Thoracic aorta (tissue), 2 donors: ENCODE measurements at places on chromosomes 11 and 22. TPM values are rescaled to one million over a fixed set of nuclear protein-coding genes. Genes with fewer than 3 reads are reported as not detected.
A peak's percentile ranks its signal among the peaks of the same experiment; 100 is the strongest.

Gene MUC5AC
- not detected for total RNA-seq

Gene PACSIN3
- total RNA-seq = 30.3 TPM

Gene CPT1B
- total RNA-seq = 14.6 TPM

Gene USP28
- 16.7 TPM for total RNA-seq

Gene PRG3
- not detected for total RNA-seq

Gene ELMOD1
- total RNA-seq = not detected

Gene MAP6
- 16.4 TPM for total RNA-seq

- H3K4me3 ChIP-seq = no peak overlapping the region
- H3K36me3 ChIP-seq = no peaks in the 10 kb centered on the region
- no peaks in the 10 kb centered on the region for H3K27me3 ChIP-seq
- peaks cover 91% of the 10 kb centered on the region for H3K4me1 ChIP-seq
- no peak for DNase-seq
Observed at GRCh38 chr11:7582338-7582985, 68.7 kb downstream of the PPFIBP2 start.

- peaks cover 4% of the 10 kb centered on the region for H3K4me1 ChIP-seq
- H3K27ac ChIP-seq = no peak overlapping the region
- H3K27me3 ChIP-seq = no peaks in the 10 kb centered on the region
- no peak for DNase-seq
- no peak overlapping the region for H3K4me3 ChIP-seq
Observed at GRCh38 chr22:25566898-25567235, 2.4 kb downstream of the GRK3 start.

DNA sequence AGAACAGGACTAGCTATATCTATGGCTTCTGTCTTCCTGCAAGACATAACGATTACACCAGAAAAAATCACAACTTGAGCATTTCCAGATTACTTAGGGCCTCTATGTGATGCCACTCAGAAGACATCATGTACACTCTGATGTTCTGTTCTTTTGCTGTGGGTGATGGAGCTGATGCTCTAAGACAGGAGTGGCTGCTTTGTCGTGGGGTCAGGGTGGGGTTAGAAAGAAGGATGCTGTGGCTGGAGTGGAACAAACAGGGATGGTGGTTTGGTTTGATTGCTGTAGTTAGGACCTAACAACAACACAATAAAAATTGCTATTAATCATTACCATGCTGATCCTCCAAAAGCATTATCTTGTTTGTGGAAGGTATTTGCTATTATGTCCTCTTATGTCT lies 120.3 kb upstream of the ARHGAP20 start:
- H3K4me3 ChIP-seq = no peak overlapping the region
- no peak overlapping the region for H3K27ac ChIP-seq
- no peak for DNase-seq
- H3K27me3 ChIP-seq = no peaks in the 10 kb centered on the region
- no peaks in the 10 kb centered on the region for H3K36me3 ChIP-seq

DNA sequence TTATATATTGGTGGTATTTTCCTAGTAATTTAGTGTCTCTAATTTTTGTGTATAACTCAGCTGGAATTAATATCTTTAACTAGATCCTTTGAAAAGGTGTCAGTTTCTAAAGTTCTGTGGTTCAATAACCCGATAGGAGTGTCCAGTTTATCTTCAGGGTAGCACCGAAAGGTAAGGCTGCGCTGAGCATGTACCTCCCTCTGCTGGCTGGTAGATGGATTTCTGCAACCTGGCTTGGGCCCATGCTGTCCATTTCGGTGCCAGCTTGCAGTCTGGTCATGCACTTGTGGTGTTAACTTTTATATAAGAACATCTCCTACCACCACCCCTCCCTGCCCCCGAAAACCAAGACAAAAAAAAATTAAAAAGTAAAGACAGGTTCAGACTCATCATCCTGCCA lies 24.7 kb downstream of the EXT2 start:
- H3K4me1 ChIP-seq = peaks cover 28% of the 10 kb centered on the region
- H3K27me3 ChIP-seq = no peaks in the 10 kb centered on the region
- no peak overlapping the region for H3K27ac ChIP-seq
- peaks cover 8% of the 10 kb centered on the region for H3K36me3 ChIP-seq
- H3K4me3 ChIP-seq = no peak overlapping the region

GRCh38 chr11:16001899-16002426 lies 354.4 kb downstream of the SOX6 start:
- H3K4me3 ChIP-seq = no peak overlapping the region
- no peaks in the 10 kb centered on the region for H3K27me3 ChIP-seq
- H3K27ac ChIP-seq = no peak overlapping the region
- DNase-seq = no peak
- H3K4me1 ChIP-seq = no peaks in the 10 kb centered on the region
- no peaks in the 10 kb centered on the region for H3K36me3 ChIP-seq

GRCh38 chr22:24407278-24407665 lies 20.1 kb upstream of the ADORA2A start:
- peaks cover 18% of the 10 kb centered on the region for H3K4me1 ChIP-seq
- H3K27me3 ChIP-seq = no peaks in the 10 kb centered on the region
- DNase-seq = no peak
- H3K27ac ChIP-seq = no peak overlapping the region

DNA sequence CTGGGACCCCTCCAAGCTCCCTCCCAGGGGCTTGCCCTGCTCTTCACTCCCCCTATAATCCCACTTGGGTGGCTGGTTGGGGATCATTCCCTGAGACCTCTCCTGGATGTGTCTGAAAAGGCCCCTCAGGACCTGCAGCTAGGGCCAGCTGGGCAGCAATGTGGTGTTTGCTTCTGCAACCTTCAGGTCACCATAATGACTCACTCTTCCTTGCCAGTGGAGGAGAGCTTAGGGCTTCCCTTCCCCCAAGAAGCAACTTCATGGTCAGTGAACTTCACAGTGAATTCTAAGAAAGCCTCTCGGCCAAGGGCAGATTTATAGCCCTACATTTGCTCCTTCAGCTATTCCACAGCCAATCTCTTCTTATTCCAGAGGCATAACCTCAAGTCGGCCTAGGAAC lies 45.1 kb upstream of the TSPAN18 start:
- no peaks in the 10 kb centered on the region for H3K27me3 ChIP-seq
- no peak overlapping the region for H3K4me3 ChIP-seq
- no peak for DNase-seq
- no peak overlapping the region for H3K27ac ChIP-seq
- no peaks in the 10 kb centered on the region for H3K36me3 ChIP-seq
- no peaks in the 10 kb centered on the region for H3K4me1 ChIP-seq

GRCh38 chr22:49961601-49962011 lies 1.0 kb downstream of the PIM3 start:
- H3K36me3 ChIP-seq = peaks cover 21% of the 10 kb centered on the region
- H3K4me1 ChIP-seq = peaks cover 22% of the 10 kb centered on the region
- DNase-seq = no peak
- H3K4me3 ChIP-seq = peak overlapping the region; percentile 93
- peak overlapping the region; percentile 93 for H3K27ac ChIP-seq
- H3K27me3 ChIP-seq = no peaks in the 10 kb centered on the region

- peaks cover 24% of the 10 kb centered on the region for H3K4me1 ChIP-seq
- no peaks in the 10 kb centered on the region for H3K36me3 ChIP-seq
- no peak for DNase-seq
- H3K4me3 ChIP-seq = peak within 1 kb of the TSS; percentile 86
- H3K27me3 ChIP-seq = no peaks in the 10 kb centered on the region
Observed at GRCh38 chr11:44726283-44727113, at the start of gene TSPAN18. TSPAN18 (plus strand) TSS chr11:44726962; CDS start chr11:44906417, 179,455 bp downstream.

- no peaks in the 10 kb centered on the region for H3K4me1 ChIP-seq
- no peak overlapping the region for H3K4me3 ChIP-seq
- no peak for DNase-seq
- H3K36me3 ChIP-seq = no peaks in the 10 kb centered on the region
Observed at GRCh38 chr22:47162865-47163264, 400.4 kb downstream of the TBC1D22A start.

- no peaks in the 10 kb centered on the region for H3K27me3 ChIP-seq
- H3K36me3 ChIP-seq = no peaks in the 10 kb centered on the region
- H3K4me3 ChIP-seq = no peak overlapping the region
Observed at GRCh38 chr11:125952973-125953372, 7.1 kb downstream of the VSIG10L2 start.

GRCh38 chr22:22023581-22024137 lies 41.1 kb upstream of the TOP3B start:
- H3K36me3 ChIP-seq = no peaks in the 10 kb centered on the region
- DNase-seq = no peak

DNA sequence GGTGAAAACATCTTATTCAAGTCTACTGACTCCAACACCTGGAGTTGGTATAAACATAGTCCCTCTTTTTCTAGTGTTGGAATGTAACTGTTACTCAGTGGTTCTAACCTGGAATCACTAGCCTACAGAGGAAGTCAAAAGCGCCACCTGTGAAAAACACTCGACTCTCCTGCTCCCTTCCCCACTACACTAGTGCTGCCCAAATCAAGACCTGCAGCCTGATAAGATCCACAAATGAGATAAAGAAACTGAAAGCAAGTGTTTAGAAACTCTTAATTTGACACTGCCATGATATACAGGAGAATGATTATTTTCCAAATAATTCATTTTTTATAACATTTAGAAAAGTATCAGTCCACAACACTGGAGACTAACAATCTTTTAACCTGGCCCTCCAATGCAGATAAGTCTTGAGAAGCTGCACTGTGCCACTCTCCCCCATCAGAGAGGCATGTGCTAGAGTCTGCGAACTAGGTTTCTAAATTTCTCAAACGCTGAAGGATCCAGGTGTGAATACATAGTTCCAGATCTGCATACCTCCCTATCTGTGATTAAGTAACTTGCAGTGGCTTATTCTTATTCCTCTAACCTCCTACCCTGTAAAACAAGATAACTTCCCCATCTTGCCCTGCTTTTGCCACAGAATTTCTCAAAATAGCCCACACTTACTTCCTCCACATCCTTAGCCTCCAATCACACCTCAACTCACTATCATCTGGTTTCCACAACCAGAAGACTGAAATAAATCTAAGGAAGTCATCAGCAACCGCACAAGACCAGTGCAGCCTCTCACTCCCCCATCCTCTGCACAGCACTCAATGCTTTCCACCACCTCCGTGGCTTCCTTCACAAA lies 88.1 kb downstream of the RRAS2 start:
- no peaks in the 10 kb centered on the region for H3K4me1 ChIP-seq
- no peak overlapping the region for H3K4me3 ChIP-seq
- DNase-seq = no peak
- no peak overlapping the region for H3K27ac ChIP-seq
- peaks cover under 1% of the 10 kb centered on the region for H3K36me3 ChIP-seq
- H3K27me3 ChIP-seq = no peaks in the 10 kb centered on the region

GRCh38 chr22:27273436-27273835 lies 528.1 kb downstream of the MN1 start:
- H3K4me1 ChIP-seq = peaks cover 9% of the 10 kb centered on the region
- H3K4me3 ChIP-seq = no peak overlapping the region
- H3K27ac ChIP-seq = no peak overlapping the region
- no peaks in the 10 kb centered on the region for H3K27me3 ChIP-seq

DNA sequence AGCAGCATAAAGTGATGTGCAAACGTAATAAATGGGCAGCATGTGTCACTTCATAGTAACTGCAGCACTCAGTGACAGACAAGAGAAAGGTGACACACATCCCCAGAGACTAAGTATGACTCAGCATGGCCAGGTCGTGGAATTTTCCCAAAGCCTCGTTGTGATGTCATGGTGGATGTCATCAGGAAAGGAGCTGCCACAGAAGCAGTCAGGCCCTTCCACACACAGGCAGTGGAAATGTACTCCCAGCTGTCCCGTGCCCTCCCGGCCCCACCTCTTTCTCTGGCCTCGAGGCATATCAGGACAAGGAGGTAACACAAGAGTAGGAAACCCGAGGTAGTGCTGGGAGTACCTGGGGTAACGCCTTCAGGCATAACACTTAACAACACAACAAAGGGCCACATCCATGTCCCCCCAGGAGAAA lies 8.1 kb downstream of the PC start:
- no peak overlapping the region for H3K4me3 ChIP-seq
- H3K27me3 ChIP-seq = no peaks in the 10 kb centered on the region
- no peaks in the 10 kb centered on the region for H3K36me3 ChIP-seq
- H3K27ac ChIP-seq = no peak overlapping the region

DNA sequence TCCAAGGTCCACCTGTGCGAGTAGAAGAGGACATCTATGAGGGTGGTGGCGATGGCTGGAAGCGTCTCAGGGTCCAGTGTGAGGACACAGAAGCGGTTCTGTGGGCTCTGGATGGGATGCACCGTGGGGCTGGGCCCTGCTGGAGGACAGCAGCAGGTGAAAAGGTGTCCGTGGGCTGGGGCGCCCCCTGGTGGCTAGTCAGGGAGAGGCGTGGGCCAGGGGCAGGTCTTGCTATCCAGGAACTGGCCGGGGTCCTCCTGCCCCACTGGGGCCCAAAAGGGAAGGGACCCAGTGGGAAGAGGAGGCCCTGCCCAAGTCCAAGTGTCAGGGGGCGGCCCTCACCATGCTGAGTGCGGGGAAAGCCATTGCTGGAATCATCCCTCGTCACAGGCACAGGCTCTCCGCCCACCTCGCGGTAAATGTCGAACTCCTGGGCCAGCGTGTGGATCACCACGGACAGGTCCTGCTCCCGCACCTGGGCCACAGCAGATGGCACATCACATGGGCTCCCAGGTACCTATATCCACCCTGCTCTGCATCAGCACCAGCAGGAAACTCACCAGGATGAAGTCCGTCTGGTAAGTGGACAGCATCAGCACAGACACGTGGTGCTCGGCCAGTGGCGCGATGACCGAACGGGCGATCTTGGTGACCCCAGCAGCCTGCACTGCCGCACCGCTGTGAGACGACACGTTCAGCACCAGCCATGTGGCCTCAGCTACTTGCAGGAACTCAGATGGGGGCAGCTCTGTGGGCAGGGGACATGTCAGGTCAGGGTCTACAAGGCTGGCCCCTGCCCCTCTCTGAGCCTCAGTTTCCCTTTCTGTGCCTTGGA lies 2.3 kb downstream of the CASTOR1 start:
- no peak overlapping the region for H3K4me3 ChIP-seq
- H3K36me3 ChIP-seq = peaks cover 25% of the 10 kb centered on the region
- H3K4me1 ChIP-seq = peaks cover 39% of the 10 kb centered on the region
- no peak overlapping the region for H3K27ac ChIP-seq
- DNase-seq = no peak

DNA sequence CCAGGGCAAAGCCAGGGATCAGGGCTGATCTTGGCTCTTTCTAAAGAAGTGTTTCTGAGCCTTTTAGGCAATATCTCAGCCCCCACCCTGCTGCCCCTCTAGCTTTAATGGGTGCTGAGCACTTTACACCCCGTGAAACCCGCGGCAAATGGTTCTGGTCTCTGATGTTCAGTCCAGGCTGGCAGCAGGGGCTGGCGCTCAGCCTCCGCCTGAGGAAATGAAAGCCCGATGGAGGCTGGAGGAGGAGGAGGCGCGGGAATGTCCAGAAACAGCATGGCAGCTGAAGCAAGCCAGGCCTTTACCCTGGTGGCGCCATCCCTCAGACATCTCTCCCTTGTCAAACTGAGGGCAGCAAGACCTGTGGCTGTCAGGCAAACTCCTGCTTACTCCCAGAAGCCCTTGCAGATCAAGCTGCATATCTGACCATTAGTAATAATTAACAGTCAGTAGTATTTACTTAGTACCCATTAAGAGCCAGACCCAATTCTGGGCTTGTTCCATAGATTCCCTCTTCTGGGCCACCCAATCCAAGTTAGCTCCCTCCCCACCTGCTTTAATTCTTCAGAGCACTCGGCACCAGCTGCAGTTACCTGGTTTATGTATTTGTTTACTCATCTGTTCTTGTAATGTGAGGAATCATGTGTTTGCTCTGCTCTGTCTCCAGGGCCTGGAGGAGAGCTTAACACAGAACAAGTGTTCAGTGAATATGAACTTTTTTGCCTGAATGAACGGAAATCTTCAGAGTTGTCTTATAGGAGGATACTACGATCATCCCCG lies 15.0 kb upstream of the ALX4 start:
- no peaks in the 10 kb centered on the region for H3K36me3 ChIP-seq
- H3K27ac ChIP-seq = no peak overlapping the region
- no peaks in the 10 kb centered on the region for H3K4me1 ChIP-seq
- DNase-seq = no peak
- no peak overlapping the region for H3K4me3 ChIP-seq
- H3K27me3 ChIP-seq = peaks cover 6% of the 10 kb centered on the region
